ENCODE measurements at places on chromosomes 6 and 20.

DNA sequence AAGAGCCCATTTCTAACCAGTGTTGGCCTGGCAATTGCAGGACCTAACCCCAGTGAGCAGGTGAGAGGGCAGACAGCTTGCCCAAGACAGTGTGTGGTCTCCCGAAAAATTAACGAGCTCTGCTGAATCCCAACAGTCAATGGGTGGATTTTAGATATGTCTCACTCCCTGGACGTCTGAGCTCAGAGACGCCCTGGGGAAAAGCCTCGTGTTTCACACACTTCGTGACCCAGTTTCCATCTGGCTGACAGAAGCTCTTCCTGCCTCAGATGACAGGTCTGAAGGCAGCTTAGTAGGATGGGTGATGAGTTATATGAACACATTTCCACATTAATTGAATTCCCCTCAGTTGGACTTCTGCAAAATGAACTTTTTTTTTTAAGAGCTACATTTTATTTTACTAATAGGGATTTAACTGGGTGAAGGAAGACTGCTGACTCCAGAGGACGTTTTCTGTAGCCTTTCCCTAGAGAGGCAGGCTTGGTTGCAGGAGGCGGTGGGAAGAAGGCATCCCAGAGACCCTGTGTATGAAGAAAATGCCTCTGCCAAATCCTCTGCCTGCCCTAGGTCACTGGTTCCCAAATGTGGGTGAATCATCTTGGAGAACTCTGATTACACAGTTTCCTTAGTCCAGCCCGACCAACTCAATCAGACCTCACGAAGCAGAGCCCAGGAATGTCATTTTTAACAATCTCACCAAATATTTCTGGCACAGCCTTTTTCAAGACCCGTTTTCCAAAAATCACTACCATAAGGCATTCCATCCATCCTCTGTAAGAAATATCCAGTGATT, 71.7 kb upstream of the LY86 start:
- no peak for DNase-seq

DNA sequence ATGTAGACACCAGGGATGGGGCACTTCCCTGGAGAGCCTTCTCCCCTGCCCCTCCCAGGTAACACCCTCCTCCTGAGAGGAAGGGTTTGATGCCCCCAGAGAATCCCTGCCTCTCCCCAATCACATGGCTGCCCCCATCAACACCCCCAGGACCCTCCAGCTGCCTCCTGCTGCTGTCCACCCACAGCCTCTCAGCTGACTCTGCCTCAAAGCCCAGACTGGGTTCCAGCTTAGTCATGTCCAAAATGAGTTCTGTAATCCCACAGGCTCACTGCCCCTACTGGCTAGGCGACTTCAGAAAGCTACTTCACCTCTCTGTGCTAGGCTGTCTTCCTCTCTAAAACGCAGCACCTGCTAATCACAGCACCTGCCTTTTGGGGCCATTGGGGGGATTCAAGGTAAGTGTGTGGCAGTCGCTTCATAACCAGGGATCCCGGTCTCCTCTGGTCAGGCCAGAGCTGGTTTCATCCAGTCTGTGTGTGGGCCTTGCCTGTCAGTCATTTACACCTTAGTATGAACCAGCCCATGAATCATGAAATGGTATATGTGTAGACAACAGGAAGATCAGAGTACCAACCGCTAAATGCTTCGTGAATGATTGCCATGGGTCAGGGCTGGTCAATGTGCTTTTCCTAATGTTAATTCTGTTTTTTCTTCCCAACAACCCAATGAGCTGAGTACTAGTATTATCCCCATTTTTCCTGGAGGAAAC, 40.4 kb downstream of the TFEB start:
- DNase-seq = no peak

DNA sequence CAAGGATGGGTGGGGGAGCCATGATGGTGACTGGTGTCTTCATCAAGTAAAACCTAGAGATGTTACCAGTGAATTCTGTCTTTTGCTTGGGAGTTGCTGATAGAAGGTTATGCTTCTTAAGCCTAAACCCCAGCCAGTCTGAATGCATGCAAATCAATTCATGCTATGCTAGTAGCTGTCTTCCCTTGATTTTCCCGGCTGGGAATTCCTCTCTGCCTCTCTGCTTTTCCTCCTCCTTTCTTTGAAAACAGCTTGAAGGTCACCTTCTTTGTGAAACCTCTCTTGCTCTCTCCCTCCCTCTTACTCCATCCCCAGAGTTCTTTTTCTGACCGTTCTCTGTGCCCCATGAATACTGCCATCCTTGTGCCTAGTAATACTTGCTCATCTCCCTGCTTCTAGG, 58.9 kb downstream of the TMEM200A start:
- DNase-seq = no peak

DNA sequence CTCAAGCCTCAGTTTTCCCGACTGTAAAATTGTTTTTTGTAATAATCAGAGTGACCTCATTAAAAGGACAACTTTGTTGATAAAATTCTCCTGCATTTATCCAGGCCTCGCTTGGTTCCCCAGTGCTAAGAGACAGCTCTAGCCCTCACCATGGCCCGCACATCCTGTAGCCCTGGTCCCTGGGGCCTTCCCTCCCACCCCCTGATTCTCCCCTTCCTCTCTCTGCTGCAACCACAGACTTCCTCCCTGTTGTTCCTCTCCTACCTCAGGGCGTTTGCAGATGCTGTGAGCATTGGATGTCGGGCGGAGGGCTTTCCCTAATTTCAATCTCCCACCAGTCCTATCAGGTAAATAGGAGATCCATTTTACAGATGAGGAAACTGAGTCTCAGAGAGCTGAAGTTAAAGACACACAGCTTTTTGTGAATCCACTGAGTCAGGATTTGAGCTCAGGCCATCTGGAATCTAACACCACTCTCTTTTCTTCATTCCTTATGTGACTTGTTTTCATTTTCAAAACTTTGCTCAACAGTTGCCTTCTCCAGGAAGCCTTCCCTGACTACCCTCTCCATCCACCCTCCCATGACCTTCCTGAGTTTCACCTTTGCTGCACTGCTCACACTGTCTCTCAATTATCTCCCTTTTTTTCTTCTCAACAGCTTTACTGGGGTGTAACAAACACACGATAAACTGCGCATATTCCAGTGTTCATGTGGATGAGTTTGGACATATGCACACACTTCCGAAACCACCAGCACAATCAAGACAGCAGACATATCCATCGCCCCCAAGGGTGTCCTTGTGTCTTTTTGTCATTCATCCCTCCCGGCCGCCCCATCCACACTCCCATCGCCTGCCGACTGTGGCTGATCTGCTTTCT, 107.1 kb downstream of the CEBPB start:
- no peak for DNase-seq

DNA sequence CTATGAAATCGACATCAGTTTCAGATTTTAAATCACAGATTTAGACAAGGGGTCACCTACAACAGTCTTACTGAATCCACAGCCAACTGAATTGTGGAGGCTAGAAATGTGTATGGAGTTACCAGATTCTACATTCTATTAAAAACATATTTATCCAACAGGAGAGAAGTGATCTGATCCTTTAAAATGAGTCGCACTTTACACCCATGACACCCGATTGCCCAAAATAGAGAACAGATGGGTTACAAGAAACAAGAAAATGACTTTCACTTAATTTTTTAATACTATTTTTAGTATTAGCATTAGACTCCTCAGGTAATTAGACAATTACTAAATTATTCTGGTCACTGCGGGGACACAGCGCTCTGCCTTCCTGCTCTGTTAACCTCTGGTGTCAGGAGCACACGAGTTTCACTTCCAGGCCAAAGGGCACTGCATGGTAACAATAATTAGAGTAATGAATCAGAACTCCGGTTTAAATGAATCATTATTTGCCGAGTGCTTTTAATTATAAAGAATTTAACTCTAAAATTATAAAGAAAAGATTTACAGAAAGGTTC, 108.6 kb downstream of the ATP9A start:
- DNase-seq = no peak

GRCh38 chr20:34654207-34654744, 22.6 kb downstream of the PIGU start:
- no peak for DNase-seq

DNA sequence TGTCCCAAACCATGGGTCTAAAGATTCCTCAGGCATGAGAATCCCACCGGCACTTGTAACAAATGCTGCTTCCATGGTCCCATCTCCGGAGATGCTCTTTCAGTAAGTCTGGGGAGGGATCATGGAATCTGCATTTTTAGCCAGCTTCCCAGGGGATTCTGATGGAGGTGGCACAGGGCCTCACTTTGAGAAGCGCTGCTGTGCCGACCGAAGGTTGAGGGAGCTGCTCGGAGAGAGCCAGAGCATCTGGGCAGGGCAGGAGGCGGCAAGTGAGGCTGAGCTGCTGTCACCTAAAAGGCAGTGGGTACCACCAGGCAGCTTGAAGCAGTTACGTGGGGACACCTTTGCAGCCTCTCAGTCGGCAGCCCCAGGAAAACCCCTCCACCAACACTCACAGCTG, 100.2 kb upstream of the CDYL start:
- DNase-seq = no peak

All from activated gamma-delta T cell treated with anti-CD3 and anti-CD28 coated beads, Interleukin-2, amount 50 U/mL, for 16 hours (primary cell).